Endothelial cell of umbilical vein (primary cell): ENCODE measurements at places on chromosomes 5 and 9. TPM values are rescaled to one million over a fixed set of nuclear protein-coding genes. Genes with fewer than 3 reads are reported as not detected.
A peak's percentile ranks its signal among the peaks of the same experiment; 100 is the strongest.

GRCh38 chr5:8396756-8397155, 527.8 kb downstream of the MTRR start:
- no peaks in the 10 kb centered on the region for H3K27me3 ChIP-seq
- no peak overlapping the region for H3K27ac ChIP-seq
- DNase-seq: no peak
- no peaks in the 10 kb centered on the region for H3K4me1 ChIP-seq
- no peak overlapping the region for H3K4me3 ChIP-seq

DNA sequence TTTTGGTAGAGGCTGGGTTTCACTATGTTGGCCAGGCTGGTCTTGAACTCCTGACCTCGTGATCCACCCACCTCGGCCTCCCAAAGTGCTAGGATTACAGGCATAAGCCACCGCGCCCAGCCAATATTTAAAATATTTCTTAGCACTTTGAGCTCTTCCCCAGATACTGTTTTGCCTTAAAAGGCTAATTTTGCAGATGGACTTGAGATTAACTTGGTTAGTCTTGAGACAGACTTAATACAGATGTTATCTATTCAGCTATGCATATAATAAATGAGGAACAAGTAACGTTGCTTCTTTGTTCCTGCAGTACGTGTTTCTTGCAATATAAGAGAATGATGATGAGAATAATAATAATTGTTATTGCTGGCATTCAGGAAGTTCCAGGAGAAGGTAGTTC, 56.3 kb downstream of the PCSK5 start:
- no peak for DNase-seq
- no peaks in the 10 kb centered on the region for H3K4me1 ChIP-seq
- H3K4me3 ChIP-seq: no peak overlapping the region
- no peak overlapping the region for H3K27ac ChIP-seq
- no peaks in the 10 kb centered on the region for H3K27me3 ChIP-seq

The LTC4S gene
- 6.3 and 14.1 TPM in 2 replicates for polyA plus RNA-seq

DNA sequence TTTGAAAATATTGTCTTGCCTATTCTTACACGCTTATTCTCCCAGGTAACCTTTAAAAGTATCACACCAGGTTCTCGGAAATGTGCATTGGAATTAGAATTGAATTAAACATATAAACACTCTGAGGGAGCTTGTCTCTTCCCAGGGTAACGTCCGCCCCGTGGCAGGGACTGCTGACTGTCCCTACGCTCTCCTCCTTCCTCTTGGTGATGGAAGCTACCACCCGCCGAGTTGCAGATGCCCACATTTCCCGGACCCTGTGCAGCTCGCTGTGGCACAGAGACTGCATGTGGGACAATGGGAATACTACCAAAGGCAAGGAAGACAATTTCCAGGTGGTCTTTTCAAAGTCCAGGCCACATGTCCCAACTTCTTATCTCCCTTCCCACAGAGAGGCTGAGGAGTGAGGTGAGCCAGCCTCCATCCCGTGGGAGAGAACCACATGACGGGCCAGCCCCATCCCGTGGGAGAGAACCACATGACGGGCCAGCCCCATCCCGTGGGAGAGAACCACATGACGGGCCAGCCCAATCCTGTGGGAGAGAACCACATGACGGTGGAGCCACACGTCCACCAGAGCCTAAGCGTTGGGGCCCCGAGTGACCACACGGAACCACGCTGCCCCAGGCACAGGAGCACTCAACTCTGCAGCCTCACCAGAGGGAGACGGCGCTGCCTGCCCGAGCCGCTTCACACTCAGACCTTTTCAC, 249.4 kb upstream of the IRX1 start:
- no peaks in the 10 kb centered on the region for H3K27me3 ChIP-seq
- DNase-seq: no peak
- H3K4me3 ChIP-seq: no peak overlapping the region
- H3K36me3 ChIP-seq: no peaks in the 10 kb centered on the region

GRCh38 chr5:3417376-3417943, 178.2 kb upstream of the IRX1 start:
- no peak overlapping the region for H3K27ac ChIP-seq
- DNase-seq: no peak
- no peaks in the 10 kb centered on the region for H3K36me3 ChIP-seq
- H3K4me1 ChIP-seq: no peaks in the 10 kb centered on the region

- H3K27me3 ChIP-seq: no peaks in the 10 kb centered on the region
- peaks cover 35% of the 10 kb centered on the region for H3K4me1 ChIP-seq
- H3K4me3 ChIP-seq: no peak overlapping the region
- no peak for DNase-seq
- H3K27ac ChIP-seq: no peak overlapping the region
Observed at GRCh38 chr9:69168709-69169217, 5.3 kb upstream of the TJP2 start.

DNA sequence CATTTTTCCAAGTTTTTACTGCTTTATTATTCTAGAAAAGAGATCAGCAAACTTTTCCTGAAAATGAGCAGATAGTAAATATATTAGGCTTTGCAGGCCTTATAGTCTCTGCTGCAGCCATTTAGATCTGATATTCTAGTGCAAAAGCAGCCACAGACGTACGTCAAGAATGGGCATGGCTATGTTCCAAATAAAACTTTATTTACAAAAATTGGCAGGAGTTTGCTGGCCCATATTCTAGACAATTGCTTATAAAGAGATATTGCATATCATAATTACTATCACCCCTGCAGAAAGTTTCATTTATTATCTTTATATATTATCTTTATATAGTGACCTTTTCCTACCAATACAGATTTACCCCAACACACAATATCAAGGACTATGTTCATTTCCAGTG, 161.9 kb upstream of the ACOT12 start:
- no peak overlapping the region for H3K27ac ChIP-seq
- no peaks in the 10 kb centered on the region for H3K27me3 ChIP-seq
- H3K4me3 ChIP-seq: no peak overlapping the region
- no peaks in the 10 kb centered on the region for H3K36me3 ChIP-seq
- H3K4me1 ChIP-seq: peaks cover 28% of the 10 kb centered on the region

DNA sequence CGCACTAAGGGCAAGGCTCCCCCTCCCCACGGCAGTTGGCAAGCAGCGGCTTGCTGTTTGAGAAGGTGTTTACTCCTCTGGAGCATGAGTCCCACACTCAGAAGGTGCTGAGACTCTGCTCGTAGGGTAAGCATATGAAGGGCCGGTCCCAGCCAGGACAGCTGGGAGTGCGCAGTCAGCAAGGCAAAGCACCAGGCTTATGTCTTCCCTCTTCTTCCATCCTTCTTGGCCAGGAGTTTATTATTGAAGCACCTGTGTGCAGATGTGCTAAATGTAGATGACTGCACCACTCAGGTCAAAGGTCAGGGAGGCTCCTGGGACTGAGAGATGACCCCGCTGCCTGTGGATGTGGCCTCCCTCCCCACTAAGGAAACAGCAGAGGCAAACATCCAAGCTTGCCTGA, 27.0 kb upstream of the CDKN2AIPNL start:
- DNase-seq: no peak
- H3K4me3 ChIP-seq: no peak overlapping the region
- H3K27ac ChIP-seq: no peak overlapping the region

- no peaks in the 10 kb centered on the region for H3K36me3 ChIP-seq
- no peak overlapping the region for H3K4me3 ChIP-seq
- H3K27ac ChIP-seq: no peak overlapping the region
- H3K4me1 ChIP-seq: no peaks in the 10 kb centered on the region
Observed at GRCh38 chr9:131769361-131769760, 29.5 kb upstream of the RAPGEF1 start.

DNA sequence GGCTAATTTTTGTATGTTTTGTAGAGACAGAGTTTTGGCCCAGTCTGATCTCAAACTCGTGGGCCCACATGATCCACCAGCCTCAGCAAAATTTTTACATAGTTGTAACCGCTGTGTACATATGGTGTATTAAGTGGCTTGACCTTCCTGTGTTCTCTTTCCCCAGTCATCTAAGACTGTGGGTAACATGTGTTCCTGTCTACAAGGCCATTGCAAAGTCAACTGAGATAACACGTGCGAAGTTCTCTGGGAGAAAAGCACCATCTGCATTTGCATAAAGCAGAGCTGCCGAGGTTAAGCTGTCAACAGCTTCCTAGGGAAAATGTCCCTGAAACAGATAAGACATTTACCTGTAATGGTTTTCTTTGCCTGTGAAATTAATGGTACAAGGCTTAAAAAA, 273.7 kb downstream of the FANCC start:
- peaks cover 4% of the 10 kb centered on the region for H3K4me1 ChIP-seq
- no peaks in the 10 kb centered on the region for H3K27me3 ChIP-seq
- no peak for DNase-seq
- no peak overlapping the region for H3K4me3 ChIP-seq
- no peaks in the 10 kb centered on the region for H3K36me3 ChIP-seq

DNA sequence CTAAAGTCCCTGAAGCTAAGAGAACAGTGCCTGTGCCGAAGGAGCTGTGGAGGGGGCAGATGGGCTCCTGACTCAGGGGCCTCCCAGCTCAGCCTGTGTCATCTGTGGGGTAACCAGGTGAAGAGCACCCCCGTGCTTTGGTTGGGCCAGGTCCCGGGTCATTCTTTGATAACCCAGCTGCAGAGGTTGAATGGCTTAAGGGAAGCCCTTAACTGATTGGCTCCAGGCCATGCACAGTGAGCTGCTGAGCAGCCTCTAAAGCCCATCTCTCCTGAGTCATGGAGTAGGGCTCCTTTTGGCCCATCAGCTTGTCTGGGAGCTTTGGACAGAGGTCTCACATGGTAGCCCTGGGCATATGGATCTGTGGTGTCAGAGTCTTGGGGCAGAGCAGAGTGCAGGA, 28.7 kb downstream of the COL27A1 start:
- peaks cover 5% of the 10 kb centered on the region for H3K4me1 ChIP-seq
- no peaks in the 10 kb centered on the region for H3K36me3 ChIP-seq
- DNase-seq: peak; percentile 47
- no peak overlapping the region for H3K4me3 ChIP-seq
- no peak overlapping the region for H3K27ac ChIP-seq

The SKP2 gene
- 9.8 and 12.5 TPM in 2 replicates for polyA plus RNA-seq

The PDE6A gene
- polyA plus RNA-seq: not detected in 2 replicates

GRCh38 chr5:5969942-5970483, 408.3 kb downstream of the MED10 start:
- no peak for DNase-seq
- no peak overlapping the region for H3K4me3 ChIP-seq
- H3K27ac ChIP-seq: no peak overlapping the region
- no peaks in the 10 kb centered on the region for H3K36me3 ChIP-seq

DNA sequence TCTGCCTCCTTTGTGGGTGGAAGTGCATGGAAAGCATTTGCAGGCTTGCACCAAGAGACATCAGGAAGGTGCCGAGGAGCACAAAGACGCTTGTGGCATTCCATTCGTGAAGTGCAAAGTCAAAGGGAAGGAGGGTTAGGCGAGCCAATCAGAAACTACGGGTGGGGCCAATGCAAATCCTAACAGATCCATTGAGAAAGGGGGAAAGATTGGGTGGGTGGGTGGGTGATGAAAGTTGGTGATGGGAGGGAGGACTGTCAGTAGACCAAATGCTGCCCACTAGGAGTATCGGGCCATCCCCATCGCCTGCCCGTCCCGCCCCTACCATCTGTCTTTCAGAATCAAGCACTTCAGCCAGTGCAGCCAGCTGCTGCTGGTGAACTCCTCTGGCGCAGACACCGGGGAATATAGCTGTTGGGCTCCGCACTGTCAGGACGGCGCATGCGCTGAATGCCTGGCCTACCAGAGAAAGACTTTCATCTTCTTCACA, 17.1 kb upstream of the ANXA6 start:
- no peaks in the 10 kb centered on the region for H3K36me3 ChIP-seq
- peak overlapping the region; percentile 8 for H3K4me3 ChIP-seq
- H3K27ac ChIP-seq: no peak overlapping the region
- H3K4me1 ChIP-seq: no peaks in the 10 kb centered on the region
- no peaks in the 10 kb centered on the region for H3K27me3 ChIP-seq
- peak; percentile 18 for DNase-seq

DNA sequence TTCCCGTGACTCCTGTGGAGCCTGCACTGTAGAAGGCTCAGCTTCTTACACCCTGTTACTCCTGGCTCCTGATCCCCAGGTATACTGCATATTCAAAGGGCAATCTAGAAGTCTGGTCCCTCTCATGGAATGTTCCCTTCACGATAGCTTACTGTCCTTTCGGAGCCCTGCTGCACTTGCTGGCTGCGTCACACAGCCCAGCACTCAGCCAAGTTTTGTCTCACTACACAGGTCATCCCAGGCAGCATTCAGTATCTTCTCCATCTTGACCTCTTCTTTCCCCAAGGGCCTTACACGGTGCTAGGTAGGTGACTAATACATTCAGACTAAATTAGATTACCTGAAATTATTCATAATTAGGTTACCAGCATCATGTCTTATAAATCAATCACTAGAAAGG, 123.7 kb downstream of the WDR41 start:
- H3K4me1 ChIP-seq: no peaks in the 10 kb centered on the region
- DNase-seq: no peak
- no peaks in the 10 kb centered on the region for H3K36me3 ChIP-seq
- no peak overlapping the region for H3K27ac ChIP-seq

The TMEM171 gene
- 9.1 and 11.7 TPM in 2 replicates for polyA plus RNA-seq

The FBLL1 gene
- 2.5 and 4.2 TPM in 2 replicates for polyA plus RNA-seq

DNA sequence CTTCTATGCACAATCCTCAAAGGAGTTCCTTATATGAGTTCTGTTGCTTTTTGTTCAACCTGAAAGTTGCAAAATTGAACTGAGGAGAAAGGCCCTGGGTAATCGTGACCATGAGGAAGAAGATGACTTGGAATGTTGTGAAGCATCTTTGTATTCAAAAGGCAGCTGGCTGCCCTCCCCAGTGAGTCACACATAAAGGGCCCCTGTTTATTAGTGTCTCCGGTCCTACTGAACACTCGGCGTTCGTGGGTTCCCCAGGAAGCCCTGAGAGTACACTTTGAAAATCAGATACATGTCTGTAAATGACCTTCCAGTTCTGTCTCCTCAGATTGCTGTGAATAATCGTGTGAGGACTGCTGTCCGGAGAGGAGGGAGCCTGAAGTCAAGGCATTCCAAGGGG, 73.6 kb downstream of the C9orf153 start:
- H3K4me3 ChIP-seq: no peak overlapping the region
- no peaks in the 10 kb centered on the region for H3K4me1 ChIP-seq
- H3K27me3 ChIP-seq: no peaks in the 10 kb centered on the region
- H3K27ac ChIP-seq: no peak overlapping the region

DNA sequence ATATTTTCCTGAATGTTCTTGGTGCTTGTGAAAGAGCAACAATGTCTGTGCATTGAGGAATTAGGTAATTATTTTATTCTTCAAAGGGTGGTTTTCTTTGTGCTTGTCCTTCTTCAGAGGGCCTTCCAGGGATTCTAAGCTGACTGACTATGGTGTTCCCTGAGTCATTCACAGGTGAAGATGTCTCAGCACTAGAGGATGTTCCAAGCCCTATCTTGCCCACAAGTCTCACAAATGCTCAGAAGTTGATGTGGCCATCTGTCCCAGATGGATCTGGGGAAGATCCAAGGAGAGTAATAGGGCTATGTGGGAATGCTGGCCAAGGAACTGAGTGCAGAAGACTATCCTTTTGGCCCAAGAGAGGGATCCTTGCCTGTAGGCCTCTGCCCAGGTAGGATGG, 120.9 kb downstream of the ADAMTSL1 start:
- H3K4me3 ChIP-seq: no peak overlapping the region
- DNase-seq: no peak
- no peak overlapping the region for H3K27ac ChIP-seq
- no peaks in the 10 kb centered on the region for H3K36me3 ChIP-seq

DNA sequence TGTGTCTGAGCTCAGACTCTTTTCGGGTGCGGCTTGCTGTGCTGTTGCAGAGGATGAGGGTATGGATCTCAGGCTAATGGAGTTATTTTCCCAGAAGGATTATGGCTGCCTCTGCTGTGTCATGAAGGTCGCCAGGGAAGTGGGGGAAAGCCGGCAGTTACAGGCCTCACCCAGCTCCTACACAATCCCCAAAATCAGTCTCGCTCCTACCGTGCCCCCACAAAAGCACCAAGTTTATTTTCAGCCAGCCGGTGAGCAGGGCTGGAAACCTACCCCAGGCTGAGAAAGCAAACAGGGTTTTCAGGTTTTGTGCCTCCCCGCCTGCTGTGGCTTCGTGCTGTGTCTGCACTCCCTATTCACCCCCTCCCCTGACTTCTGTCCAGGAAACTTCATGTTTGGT, 113.3 kb downstream of the SLC24A2 start:
- no peak for DNase-seq
- no peaks in the 10 kb centered on the region for H3K36me3 ChIP-seq
- H3K27ac ChIP-seq: no peak overlapping the region
